ENCODE measurements at places on chromosomes 16 and 17. TPM values are rescaled to one million over a fixed set of nuclear protein-coding genes. Genes with fewer than 3 reads are reported as not detected.

Gene PLXDC1
- not detected for total RNA-seq

Gene TTLL6
- not detected for total RNA-seq

Gene CAPNS2
- 1.9 TPM for total RNA-seq

Gene IRX5
- total RNA-seq = 0.99 TPM

Gene NPIPA7
- 0.78 TPM for total RNA-seq

Gene HSPB9
- not detected for total RNA-seq

Gene KRTAP1-1
- not detected for total RNA-seq

Gene ZPBP2
- not detected for total RNA-seq

Gene KCNJ2
- 33.3 TPM for total RNA-seq

Gene FOXO3B
- 3.9 TPM for total RNA-seq

Gene CCL4L2
- not detected for total RNA-seq

Gene AANAT
- total RNA-seq = not detected

Gene SPNS3
- 0.13 TPM for total RNA-seq

Gene KREMEN2
- total RNA-seq = not detected

Measured in pulmonary artery endothelial cell (primary cell).